ENCODE measurements at places on chromosomes 1 and 21.

- DNase-seq, result no peak
Observed at GRCh38 chr1:203318229-203318517, 12.9 kb downstream of the BTG2 start.

GRCh38 chr1:171805395-171806115 lies 24.1 kb downstream of the METTL13 start:
- DNase-seq, result peak; percentile 31

DNA sequence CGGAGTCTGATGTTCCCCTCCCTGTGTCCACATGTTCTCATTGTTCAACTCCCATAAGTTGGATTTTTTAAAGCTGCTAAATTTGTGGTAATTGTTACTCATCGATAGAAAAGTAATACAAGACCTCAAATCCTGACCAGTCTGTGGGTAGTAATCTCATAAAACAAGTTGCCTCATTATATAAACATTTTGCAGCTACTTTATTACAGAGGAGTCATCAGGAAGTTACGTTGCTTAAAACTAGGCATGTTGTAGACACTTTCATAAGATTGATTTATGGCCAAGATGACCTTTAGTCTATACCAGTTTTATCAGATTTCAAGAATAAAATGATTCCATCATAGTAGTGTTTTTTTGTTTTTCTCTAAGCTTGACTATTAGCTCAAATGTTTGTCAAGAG lies 208.8 kb downstream of the GIPC2 start:
- no peak for DNase-seq

DNA sequence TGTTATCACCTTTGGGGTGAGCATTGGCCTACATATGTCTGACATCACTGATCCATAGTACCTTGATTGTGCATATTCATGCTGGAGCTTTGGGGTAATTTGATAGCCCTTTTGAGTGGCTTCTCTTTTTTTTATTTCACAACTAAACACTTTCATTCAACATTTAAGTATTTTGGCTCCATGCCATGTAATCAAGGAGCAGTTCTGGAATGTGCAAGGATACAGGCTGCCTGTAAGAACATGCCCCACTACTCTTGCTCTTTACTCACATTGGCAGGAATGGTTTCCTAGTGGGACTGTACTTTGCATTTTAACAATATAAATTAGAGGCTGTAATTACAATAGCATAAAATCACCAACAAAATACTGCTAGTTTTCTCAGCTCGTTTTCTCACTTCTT lies 300.7 kb upstream of the SPAG17 start:
- no peak for DNase-seq

DNA sequence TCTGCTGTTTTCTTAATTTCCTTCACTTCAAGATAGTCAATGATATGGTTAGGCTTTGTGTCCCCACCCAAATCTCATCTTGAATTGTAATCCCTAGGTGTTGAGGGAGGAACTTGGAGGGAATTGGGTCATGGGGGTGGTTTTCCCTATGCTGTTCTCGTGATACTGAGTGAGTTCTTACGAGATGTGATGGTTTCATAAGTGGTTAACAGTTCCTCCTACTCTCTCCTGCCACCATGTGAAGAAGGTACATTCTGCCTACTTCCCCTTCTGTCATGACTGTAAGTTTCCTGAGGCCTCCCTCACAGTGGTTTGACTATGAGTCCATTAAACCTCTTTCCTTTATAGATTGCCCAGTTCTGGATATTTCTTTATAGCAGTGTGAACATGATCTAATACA lies 74.0 kb upstream of the SAMSN1 start:
- DNase-seq, result no peak

DNA sequence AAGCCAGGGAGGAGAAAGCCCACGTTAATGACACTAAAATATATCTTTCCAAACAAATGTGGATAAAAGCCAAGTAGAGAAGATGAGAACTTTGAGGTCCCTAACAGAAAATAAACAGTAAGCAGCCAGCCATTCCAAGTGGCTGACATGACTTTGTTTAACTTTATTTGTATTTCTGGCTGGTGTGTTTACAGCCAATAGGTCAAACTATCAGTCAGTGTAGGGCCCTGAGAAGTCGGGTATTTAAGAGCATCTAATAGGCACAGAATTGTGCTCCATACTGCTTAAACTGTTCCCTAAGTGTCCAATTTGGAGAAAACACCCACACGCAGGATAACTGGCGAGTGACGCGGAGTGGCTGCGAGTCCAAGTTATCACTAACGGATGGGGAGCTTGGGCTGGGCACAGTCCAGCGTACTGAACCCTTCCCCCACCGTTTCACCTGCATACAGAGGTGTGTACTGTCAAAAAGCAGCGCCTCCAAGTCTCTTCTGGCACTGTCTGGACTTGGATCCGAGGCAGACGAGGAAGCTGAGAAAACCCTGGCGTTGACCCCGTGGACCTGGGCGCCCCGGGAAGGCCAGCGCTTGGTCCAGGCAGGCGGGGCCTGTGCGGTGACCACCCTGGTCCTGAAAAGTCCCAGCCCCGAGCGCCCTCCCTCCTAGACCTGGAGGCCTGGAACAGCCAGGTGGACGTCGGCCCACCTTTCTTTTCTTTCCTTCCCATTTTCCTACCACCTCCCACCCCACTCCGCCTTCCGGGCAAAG lies 662 bp upstream of the LGALS8 start:
- DNase-seq, result no peak

GRCh38 chr1:23020706-23021405 lies 1.6 kb downstream of the KDM1A start:
- DNase-seq, result no peak
